GM23248 (cell line): ENCODE measurements at places on chromosomes 6 and 20.

GRCh38 chr6:70210462-70210861 is 92.4 kb downstream of the COL9A1 start:
- peak; percentile 17 for DNase-seq

GRCh38 chr6:56036916-56037600 is 161.7 kb upstream of the BMP5 start:
- no peak for DNase-seq

GRCh38 chr6:32087574-32088486 is 21.3 kb downstream of the TNXB start:
- no peak for DNase-seq

- no peak for DNase-seq
These were observed at the start of gene TNNC2 for GRCh38 chr20:45827030-45827652. Gene TNNC2 (minus strand): TSS chr20:45827312. CDS start chr20:45827248, 64 bp downstream.

DNA sequence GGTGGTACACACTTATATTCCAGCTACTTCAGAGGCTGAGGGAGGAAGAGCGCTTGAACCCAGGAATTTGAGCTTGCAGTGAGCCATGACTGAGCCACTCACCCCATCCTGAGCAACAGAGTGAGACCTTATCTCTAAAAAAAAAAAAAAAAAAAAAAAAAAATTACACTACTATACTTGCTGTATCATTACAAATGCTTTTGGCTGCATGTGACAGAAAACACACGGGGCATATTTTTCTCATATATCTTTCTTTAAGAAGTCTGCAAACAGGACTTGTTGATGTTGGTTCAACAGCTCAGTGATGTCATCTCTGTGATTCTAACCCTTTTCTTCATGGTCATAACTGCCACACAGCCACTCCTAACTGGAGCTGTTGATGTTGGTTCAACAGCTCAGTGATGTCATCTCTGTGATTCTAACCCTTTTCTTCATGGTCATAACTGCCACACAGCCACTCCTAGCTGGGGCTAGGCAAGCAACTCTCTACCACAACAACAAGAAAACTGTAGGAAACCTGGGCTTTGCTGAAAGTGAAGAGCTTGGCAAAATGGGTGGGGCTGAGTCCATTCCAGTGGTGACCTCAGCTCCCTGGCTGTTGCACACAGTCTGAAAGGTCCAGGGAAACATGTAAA is 19.8 kb downstream of the MTFR2 start:
- peak; percentile 65 for DNase-seq

DNA sequence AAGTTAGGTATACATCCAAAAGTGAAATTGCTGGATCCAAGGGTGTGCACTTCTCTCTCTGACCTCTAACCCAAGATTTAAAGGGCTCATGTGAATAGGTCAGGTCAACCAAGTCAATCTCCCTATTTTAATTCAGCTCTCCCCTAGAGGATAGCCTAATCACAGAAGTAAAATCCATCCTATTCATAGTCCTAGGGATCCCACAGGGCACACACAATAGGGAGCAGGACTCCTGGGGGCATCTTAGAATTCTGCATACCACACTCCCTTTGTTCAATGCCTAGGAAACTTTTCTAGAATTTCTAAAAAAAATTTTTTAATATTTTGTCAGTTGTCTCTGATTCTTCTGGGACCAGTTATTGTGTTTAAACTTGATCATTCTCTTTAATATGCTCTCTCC is 35.1 kb downstream of the CST9L start:
- no peak for DNase-seq

GRCh38 chr6:120211955-120212792 is 862.6 kb upstream of the MAN1A1 start:
- DNase-seq = no peak

DNA sequence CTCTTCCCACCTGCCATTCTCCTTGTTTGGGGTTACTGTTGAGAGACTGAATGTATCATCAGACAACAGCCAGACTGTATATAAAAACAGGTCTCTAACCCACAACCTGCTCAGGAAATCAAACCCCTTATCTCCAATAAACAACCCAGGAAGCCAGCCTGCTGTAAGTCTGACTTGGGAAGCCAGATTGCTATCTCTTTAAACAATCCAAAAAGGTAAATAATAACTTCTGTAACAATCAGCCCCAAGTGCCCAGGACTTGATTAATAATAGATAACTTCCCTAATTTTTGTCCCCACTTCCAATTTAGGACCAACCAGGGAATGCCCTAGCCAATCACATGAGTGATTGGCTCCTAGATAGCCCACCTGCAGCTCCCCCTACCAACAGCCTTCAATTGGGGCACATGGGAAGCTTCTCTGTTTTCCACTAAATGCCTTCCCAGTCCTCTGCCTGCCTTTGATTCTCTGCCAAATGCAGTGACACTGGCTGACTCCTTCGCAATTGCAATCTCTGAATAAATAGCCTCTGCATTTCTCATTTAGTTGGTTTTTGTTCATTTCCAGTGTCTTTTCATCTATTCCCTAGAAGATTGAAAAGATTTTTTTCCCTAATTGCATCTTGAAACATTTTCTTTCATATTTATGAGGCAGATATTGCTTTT is 117.1 kb upstream of the TAB2 start:
- DNase-seq = no peak

DNA sequence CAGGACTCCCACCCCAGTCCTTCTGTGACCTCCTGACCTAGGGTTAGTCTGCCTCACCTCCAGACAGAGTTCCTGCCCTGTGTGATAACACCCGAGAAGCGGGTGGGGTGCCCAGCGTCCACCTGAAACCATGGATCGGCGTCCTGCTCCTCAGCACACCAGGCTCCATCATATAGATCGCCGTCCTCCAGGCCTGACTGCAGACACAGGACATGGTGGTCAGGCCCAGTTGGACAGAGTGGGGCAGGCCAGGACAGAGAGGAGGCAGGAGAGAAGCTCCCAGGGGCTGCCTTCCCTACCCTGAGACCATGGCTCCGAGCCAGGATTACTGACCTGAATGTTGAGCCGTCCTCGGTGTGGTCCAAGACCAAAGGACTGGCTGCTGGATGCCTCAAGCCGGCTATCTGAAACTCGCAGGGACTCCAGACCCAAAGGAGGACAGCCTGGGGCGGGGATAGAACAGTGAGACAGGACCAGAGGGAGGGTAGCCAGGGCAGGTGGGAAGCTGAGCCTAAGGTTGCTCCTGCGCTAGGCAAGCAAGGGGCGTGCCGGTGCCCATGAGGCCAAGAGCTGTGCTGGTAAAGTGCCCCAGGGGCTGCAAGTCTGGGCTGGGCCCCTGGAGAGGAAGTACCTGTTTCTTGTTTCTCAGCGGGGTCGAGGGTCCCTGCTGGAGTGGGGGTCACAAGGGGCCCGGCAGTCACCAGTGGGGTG is 2.2 kb downstream of the CPXM1 start:
- DNase-seq = no peak

- DNase-seq = no peak
These were observed 157.5 kb downstream of the CEBPB start for GRCh38 chr20:50348096-50348495.

DNA sequence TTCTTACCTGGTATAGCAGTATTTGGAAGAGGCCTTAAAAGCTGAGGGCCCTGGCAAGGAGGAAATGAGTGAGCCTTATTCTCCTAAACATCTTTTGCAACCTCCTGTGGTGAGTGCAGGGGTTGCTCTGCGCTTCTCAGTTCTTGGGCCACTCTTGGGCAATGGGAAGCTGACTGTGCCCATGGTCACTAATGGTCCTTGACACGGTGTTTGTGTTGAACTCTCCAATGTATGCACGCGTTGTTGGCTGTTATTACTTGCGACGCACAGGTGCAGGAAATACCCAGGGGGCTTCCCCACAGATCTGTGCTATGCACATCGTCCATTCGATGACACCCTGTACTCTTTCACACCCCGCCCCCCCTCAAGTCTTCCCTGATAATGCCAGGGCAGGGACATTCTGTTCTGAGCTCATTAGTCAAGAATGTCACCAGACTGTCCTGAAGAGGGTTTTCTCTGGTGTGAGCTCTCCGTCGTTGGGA is 79.7 kb downstream of the EDN1 start:
- DNase-seq = no peak

DNA sequence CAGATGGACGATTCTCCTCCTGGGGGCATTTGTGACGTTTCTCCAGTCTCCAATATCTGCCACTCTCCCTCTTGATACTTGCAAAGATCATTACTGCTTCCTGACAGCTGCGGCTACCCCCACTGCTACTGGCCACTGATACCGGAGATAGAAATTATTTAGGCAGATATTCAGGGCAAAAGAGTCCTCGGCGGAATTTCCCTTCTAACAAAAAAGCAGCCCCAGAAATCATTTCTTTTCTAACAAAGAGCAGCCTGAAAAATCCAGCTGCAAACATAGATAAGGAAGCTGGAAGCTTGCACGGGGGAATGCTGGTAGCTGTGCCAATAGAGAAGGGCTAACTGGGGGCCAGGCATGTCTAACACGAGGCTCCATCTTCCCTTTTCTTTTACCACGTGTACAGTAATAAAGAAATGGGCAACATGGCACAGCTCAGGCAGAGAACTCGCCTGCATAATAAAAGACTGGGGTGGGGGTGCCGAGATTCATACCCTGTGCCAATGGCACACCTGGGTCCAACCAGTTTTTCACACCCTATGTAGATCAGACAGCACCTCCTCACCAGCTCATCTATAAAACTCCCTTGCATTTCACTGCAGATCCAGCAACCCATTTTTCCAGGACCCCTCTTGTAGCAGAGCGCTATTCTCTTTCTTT is 6.1 kb downstream of the TP53RK start:
- no peak for DNase-seq

- DNase-seq = peak; percentile 66
These were observed 132.7 kb upstream of the TCF21 start for GRCh38 chr6:133756078-133756695.

DNA sequence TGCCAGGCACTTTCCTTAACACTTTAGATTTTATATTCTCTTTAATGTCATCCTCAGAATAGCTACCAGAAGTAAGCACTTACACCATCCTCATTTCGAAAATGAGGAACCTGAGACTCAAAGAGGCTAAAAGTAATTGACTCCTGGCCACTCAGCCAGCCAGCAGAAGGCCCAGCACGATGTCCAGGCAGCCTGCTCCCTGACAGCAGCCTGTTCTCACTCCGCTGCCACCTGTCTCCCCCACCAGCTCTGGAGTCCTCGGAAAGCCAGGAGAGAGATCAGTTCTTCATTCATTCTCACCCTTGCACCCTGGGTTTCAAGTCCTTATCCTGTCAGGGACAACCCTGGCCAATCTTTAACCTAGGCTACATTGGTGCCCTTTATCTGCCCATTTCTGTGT is 174.0 kb downstream of the SASH1 start:
- no peak for DNase-seq

GRCh38 chr6:113598786-113599185 is 258.4 kb upstream of the MARCKS start:
- no peak for DNase-seq

GRCh38 chr6:55868176-55868575 is 7.2 kb downstream of the BMP5 start:
- no peak for DNase-seq

- DNase-seq = peak; percentile 14
These were observed 126.6 kb upstream of the SALL4 start for GRCh38 chr20:51928931-51929330.

DNA sequence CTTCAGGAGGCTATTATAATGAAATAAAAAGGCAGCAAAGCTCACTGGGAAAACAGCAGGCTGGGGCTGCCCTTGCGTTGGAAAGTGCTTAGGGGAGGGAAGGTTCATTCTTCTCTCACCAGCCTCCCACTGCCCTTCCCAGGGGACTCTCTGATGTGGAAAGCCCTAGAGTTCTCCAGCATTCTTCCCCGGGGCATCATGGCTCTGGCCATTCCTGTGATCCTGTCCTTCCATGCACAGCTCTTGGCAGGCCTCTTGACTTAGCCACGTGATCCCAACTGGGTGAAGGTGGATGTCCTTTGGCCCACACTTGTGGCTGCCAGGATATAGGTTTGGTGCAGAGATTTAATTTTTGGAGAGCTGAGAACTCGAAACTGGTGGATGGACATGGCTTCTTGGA is 58.0 kb upstream of the ZNF831 start:
- no peak for DNase-seq

DNA sequence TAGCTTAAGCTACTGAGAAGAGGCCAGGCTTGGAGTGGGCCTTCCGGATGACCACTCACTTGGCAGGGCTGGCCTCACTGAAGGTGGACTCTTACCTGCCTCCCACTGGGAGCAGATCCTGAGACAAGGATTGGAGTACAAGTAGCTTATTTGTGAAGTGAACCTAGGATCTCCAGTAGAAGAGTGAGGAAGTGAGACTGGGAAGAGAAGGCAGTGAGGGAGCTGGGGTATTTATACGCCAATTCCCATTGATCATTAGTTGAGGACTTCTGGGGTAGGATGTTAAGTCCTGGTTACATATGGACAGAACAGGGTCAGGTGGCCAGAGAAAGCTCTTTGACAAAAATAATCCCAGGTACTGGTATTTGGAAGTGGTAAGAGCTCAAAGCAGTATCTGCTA is 32.3 kb upstream of the RNF24 start:
- no peak for DNase-seq

- peak; percentile 77 for DNase-seq
These were observed 112.6 kb downstream of the PLCB1 start for GRCh38 chr20:8244637-8245036.

DNA sequence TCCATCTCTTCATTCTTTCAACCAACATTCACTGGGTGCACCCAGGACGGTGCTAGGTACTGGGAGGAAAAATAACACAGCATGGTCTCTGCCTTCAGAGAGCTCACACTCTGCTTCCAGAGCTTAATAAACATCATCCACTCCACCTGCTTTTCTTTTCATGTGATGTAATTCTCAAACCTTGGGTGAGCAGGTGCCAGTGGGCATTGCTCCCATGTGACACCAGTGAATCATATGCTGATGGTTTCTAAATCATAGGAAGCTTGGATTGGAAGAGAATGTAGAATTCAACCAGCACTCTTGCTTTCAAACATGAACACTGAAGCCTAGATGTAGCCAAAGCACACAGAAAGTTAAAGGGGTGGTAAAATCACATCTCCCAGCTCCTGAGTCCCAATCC is 189.8 kb downstream of the FOXA2 start:
- no peak for DNase-seq

- no peak for DNase-seq
These were observed 104.8 kb upstream of the BTN3A2 start for GRCh38 chr6:26260110-26260637.

- no peak for DNase-seq
These were observed 851 bp upstream of the HSD17B8 start for GRCh38 chr6:33203443-33204164.

- no peak for DNase-seq
These were observed 40.9 kb upstream of the LYRM2 start for GRCh38 chr6:89679215-89680120.

GRCh38 chr20:16005915-16006493 is 567.2 kb downstream of the KIF16B start:
- no peak for DNase-seq

- no peak for DNase-seq
These were observed 42.2 kb downstream of the GFOD1 start for GRCh38 chr6:13445005-13445743.

- no peak for DNase-seq
These were observed 279.2 kb downstream of the PTPRK start for GRCh38 chr6:128241216-128241615.

DNA sequence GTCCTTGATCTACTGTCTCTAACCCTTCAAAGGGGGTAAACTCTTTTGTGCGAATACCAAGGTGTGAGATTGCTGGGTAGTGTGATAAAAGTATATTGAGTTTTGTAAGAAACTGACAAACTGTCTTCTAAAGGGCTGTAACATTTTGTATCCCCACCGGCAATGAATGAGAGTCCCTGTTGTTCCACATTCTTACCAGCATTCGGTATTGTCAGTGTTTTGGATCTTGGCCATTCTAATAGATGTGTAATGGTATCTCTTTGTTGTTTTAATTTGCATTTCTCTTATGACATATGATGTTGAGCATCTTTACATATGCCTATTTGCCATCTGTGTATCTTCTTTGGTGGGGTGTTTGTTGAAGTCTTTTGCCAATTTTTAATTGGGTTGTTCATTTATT is 1090.7 kb downstream of the KIF16B start:
- no peak for DNase-seq
